Activated effector memory CD4-positive, alpha-beta T cell treated with anti-CD3 and anti-CD28 coated beads, Interleukin-2, amount 50 U/mL, for 16 hours (primary cell): ENCODE measurements at places on chromosomes 6 and 20.
A peak's percentile ranks its signal among the peaks of the same experiment; 100 is the strongest.

DNA sequence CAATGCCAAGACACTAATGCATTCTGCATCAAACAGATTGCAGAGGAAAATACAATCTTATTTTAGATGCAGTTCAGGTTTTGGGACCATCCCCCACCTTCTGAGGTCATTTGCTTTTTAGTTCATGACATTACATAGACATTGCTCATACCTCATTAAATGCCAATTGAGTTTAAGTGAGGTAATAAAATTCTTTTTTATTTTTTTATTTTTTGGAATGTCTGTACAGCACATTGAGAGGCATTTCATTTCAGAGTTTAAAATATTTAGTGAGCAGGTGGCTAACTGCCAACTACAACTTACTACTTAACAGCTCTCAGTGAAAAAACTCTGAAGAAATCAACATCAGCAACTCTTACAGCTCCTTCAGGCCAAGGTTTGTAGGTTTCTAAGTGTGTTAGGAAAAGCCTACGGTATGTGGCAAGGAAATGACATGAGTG, 482.2 kb upstream of the RNF217 start:
- DNase-seq, result no peak

DNA sequence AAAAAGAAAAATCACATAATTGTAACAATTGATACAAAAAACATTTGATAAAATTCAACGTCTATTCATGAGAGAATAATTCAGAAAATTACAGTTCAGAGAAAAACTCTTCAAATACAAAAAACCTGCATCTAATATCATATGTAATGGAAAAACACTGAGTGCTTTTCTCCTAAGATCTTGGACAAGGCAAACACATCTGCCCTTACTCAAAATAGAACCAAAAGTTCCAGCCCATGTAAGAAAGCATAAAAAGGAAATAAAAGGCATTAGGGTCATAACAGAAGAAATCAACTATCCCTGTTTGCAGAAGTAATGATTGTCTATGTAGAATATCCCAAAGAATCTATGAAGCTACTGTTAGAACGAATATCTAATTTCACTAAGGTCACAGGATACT, 721.4 kb downstream of the RFPL4B start:
- DNase-seq, result no peak

DNA sequence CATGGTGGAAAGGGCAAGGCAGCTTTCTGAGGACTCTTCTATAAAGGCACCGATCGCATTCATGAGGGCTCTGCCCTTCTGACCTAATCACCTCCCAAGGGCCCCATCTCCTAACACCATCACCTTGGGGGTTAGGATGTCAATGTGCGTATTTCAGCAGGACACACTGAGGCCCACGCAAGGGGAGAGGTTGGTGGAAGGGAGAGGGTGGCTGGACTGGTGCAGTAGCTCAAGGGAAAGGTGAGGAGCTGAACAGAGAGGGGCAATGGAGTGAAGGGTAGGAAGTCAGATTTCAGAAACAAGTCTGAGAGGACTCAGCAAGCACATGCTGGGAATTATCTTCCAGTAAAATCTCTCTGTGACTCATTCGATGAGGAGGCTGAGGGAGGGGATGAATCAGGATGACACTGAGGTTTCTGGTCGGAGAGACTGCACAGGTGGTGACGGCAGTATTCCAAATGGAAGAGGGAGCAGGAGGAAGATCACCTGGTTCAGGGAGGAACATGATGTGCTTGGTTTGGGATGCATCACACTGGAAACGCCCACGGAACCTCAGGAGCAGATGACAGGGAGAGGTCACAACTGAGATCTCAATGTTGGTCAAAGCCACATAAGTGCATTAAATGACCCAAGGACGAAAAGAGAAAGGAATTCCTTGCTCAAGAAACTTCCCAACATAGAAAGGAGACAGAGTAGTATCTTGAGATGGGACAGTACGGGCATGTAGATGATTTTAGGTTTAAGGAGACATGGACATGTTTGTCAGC, 67.1 kb downstream of the TFAP2A start:
- no peak for DNase-seq

DNA sequence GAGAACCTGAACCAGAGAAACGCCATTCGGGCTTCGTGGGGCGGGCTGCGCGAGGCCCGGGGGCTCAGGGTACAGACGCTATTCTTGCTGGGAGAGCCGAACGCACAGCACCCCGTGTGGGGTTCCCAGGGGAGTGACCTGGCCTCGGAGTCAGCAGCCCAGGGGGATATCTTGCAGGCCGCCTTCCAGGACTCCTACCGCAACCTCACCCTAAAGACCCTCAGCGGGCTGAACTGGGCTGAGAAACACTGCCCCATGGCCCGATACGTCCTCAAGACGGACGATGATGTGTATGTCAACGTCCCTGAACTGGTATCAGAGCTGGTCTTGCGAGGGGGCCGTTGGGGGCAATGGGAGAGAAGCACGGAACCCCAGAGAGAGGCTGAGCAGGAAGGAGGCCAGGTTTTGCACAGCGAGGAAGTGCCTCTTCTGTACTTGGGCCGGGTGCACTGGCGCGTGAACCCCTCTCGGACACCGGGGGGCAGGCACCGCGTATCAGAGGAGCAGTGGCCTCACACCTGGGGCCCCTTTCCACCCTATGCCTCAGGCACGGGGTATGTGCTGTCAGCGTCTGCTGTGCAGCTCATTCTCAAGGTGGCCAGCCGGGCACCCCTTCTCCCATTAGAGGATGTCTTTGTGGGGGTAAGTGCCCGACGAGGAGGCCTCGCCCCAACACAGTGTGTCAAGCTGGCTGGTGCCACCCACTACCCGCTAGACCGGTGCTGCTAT, 904 bp downstream of the B3GALT4 start:
- DNase-seq, result peak; percentile 76
